ENCODE measurements at places on chromosomes 1 and 21.

GRCh38 chr1:36673202-36673601 is 190.5 kb upstream of the CSF3R start:
- no peak for DNase-seq

GRCh38 chr1:40563266-40563665 is 31.8 kb downstream of the ZNF684 start:
- DNase-seq, result no peak

GRCh38 chr1:32953495-32953894 is 11.1 kb downstream of the RNF19B start:
- no peak for DNase-seq

- no peak for DNase-seq
Measured at GRCh38 chr1:227218870-227219573, 99.3 kb downstream of the CDC42BPA start.

GRCh38 chr1:96414598-96414997 is 307.0 kb upstream of the PTBP2 start:
- no peak for DNase-seq

- DNase-seq, result no peak
Measured at GRCh38 chr1:168607872-168608428, 31.5 kb downstream of the XCL1 start.

Measured in T-helper 9 cell (primary cell).